Testis (tissue), 5 donors: ENCODE measurements at places on chromosomes 3 and 15. TPM values are rescaled to one million over a fixed set of nuclear protein-coding genes. Genes with fewer than 3 reads are reported as not detected.

- DNase-seq, result no peak
- no peaks in the 10 kb centered on the region for H3K27me3 ChIP-seq
- no peak overlapping the region for H3K27ac ChIP-seq
These were observed 14.7 kb downstream of the MAP2K1 start for GRCh38 chr15:66401130-66402021.

GRCh38 chr3:100782906-100783305 is 73.6 kb downstream of the TFG start:
- no peaks in the 10 kb centered on the region for H3K27me3 ChIP-seq
- H3K36me3 ChIP-seq, result no peaks in the 10 kb centered on the region
- H3K4me3 ChIP-seq, result no peak overlapping the region
- H3K27ac ChIP-seq, result no peak overlapping the region
- no peaks in the 10 kb centered on the region for H3K4me1 ChIP-seq

GRCh38 chr3:176159796-176160195 is 1037.5 kb downstream of the TBL1XR1 start:
- DNase-seq, result no peak
- no peak overlapping the region for H3K4me3 ChIP-seq
- H3K36me3 ChIP-seq, result no peaks in the 10 kb centered on the region
- H3K27ac ChIP-seq, result no peak overlapping the region

GRCh38 chr3:41040256-41040655 is 159.0 kb upstream of the CTNNB1 start:
- no peaks in the 10 kb centered on the region for H3K4me1 ChIP-seq
- DNase-seq, result no peak
- no peak overlapping the region for H3K4me3 ChIP-seq
- no peaks in the 10 kb centered on the region for H3K27me3 ChIP-seq

DNA sequence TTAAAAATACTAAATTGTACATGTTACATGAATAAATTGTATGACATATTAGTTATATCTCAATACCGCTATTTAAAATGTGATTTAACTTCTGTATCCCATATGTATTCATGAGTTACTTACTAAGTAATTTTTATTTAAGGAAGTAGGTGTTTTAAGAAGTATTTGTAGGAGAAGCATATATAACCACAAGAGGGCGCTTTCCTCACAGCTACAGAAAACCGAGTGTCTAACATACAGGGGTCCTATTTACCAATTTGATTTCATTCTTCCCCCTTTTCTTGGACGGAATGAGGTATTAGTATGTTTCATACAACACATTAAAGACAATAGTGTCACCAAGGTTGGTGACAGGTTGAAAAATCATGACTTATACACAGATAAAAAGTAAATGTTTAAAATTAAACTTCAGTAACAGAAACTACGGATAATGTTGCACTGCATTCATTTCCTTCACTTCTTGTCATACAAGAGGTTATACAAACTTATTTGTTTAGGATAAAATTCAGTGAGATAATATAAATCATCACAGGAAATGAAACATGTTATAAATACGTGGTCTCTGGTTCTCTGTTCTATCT is 253.6 kb downstream of the MAGI1 start:
- peak; percentile 22 for DNase-seq
- H3K27ac ChIP-seq, result no peak overlapping the region
- H3K36me3 ChIP-seq, result no peaks in the 10 kb centered on the region
- H3K4me1 ChIP-seq, result peaks cover 9% of the 10 kb centered on the region

- H3K4me3 ChIP-seq, result no peak overlapping the region
- no peak overlapping the region for H3K27ac ChIP-seq
- no peak for DNase-seq
- no peaks in the 10 kb centered on the region for H3K4me1 ChIP-seq
- H3K27me3 ChIP-seq, result no peaks in the 10 kb centered on the region
These were observed 25.0 kb downstream of the SEMA6D start for GRCh38 chr15:47742334-47742733.

GRCh38 chr3:44887101-44887500 is 12.7 kb downstream of the TGM4 start:
- H3K4me1 ChIP-seq, result no peaks in the 10 kb centered on the region
- H3K36me3 ChIP-seq, result no peaks in the 10 kb centered on the region
- no peak overlapping the region for H3K4me3 ChIP-seq
- no peaks in the 10 kb centered on the region for H3K27me3 ChIP-seq

GRCh38 chr15:49339656-49340055 is 83.4 kb upstream of the FGF7 start:
- no peaks in the 10 kb centered on the region for H3K4me1 ChIP-seq
- no peak for DNase-seq
- no peak overlapping the region for H3K4me3 ChIP-seq
- no peaks in the 10 kb centered on the region for H3K27me3 ChIP-seq
- H3K27ac ChIP-seq, result no peak overlapping the region

DNA sequence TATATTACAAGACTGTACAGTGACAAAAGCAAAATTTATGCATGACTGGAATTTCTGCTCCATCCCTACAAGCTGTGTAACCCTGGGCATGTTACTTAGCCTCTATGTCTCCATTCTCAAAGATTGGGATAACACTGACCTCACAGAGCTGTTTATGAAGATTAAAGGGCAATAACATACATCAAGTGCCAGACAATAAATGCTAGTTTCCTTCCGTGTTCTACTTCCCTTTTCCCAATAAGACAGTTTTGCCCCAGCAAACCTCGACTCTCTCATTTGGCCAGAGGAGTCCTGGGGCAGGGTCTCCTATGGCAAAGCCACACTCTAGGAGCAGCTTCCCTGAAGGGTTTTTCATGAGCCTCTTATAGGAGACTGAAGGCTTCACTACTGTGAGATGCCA is 7.5 kb downstream of the HEXA start:
- DNase-seq, result no peak
- no peak overlapping the region for H3K4me3 ChIP-seq
- H3K4me1 ChIP-seq, result no peaks in the 10 kb centered on the region
- H3K27ac ChIP-seq, result no peak overlapping the region

- peak; percentile 51 for DNase-seq
- no peaks in the 10 kb centered on the region for H3K36me3 ChIP-seq
- no peaks in the 10 kb centered on the region for H3K27me3 ChIP-seq
- H3K27ac ChIP-seq, result no peak overlapping the region
- H3K4me3 ChIP-seq, result peak overlapping the region; percentile 36
These were observed 749 bp downstream of the SRGAP3 start for GRCh38 chr3:9248522-9249271.

TCAIM gene
- polyA plus RNA-seq, result 12.3 TPM

P4HTM gene
- polyA plus RNA-seq, result 52.3 TPM

BCHE gene
- 7.4 TPM for polyA plus RNA-seq

GOLGA6L7 gene
- 15.7 TPM for polyA plus RNA-seq

LRRIQ4 gene
- polyA plus RNA-seq, result 3.4 TPM

SNTN gene
- polyA plus RNA-seq, result 2.3 TPM

CLDN16 gene
- 0.36 TPM for polyA plus RNA-seq
